ENCODE measurements at places on chromosomes 1 and 21.

- DNase-seq: no peak
Measured at GRCh38 chr21:15306271-15306670, 241.5 kb upstream of the NRIP1 start.

- DNase-seq: no peak
Measured at GRCh38 chr1:23571465-23571864, 12.2 kb upstream of the ID3 start.

DNA sequence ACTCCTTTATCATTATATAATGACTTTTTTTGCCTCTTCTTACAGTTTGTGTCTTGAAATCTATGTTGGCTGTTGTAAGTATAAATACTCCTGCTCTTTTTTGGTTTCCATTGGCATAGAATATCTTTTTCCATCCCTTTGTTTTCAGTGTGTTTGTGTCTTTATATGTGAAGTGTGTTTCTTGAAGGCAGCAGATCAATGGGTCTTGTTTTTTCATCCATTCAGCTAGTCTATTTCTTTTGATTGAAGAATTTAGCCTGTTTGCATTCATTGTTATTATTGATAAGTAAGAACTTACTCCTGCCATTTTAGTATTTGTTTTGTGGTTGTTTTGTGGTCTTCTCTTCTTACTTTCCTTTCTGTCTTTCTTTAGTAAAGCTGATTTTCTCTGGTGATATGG lies 322.8 kb downstream of the PLA2G4A start:
- no peak for DNase-seq

DNA sequence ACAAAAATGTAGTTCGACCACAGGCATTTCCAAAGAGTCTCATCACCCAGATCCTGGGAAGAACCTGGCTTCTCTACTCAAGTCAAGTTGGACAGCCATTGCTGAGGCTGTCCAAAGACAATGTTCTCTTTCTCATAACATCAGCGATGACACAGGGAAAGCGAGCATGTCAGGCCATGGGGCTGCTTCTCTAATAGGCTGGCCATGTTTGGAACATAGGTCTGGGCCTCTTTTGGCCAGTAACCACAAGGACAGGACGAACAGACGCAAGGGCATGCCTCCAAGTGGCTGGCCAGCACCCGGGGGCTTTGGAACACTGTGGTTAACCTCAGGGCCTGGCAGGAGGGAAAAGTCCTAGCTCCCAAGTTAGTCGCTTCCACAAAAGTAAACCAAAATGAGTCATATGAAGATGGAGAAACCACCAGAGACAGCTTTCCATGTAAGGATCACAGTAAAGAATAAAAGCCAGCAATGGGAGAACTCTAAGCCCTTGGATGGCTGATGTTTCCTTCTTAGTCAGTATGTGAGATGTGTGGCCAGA lies 80.6 kb upstream of the SLC44A3 start:
- DNase-seq: peak; percentile 95

GRCh38 chr1:245111073-245111472 lies 43.7 kb upstream of the KIF26B start:
- no peak for DNase-seq

- no peak for DNase-seq
Measured at GRCh38 chr1:21629971-21630370, 39.2 kb downstream of the RAP1GAP start.
